Psoas muscle (tissue), 8 donors: ENCODE measurements at places on chromosomes 16 and 17.

GRCh38 chr16:89280546-89281188 is 63.2 kb downstream of the ZNF778 start:
- DNase-seq: no peak

- no peak for DNase-seq
Observed at GRCh38 chr16:70604407-70605282, 41.7 kb upstream of the IL34 start.

DNA sequence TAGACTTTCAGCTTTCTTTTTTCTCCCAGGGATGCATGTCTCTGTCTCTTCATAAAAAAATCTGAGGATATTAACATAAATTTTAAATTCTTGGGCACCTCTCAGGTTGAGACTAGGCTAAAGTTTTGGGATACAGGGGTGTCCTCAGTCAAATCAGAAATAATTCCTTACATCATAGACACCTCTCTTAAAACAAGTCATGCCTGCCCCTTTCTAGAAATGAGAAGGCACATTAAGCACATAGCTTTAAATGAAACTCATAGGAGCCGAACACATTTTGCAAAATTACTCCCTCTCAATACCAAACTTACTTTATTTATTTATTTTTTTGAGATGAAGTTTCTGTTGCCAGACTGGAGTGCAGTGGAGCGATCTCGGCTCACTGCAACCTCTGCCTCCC is 67.3 kb upstream of the BCAR1 start:
- no peak for DNase-seq

DNA sequence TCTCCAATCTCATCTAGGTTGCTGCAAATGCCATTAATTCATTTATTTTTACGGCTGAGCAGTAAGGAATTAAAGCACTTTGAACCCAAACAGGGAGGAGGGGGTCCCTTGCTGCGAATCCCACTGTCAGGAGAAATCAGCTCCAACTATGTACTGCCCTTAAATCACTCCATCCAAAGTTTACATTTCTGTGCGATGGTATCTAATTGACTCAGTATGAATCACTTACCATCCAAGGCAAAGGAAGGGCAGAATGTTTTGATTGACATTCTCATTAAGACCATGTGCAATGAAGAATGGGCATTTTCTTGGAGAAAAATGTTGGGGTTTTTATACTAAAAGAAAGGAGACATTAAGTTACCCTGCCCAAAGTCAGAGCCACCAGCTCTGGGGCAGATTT is 47.7 kb upstream of the XYLT1 start:
- DNase-seq: no peak

GRCh38 chr16:2178321-2179106 is 17.9 kb downstream of the CASKIN1 start:
- no peak for DNase-seq

GRCh38 chr17:14372461-14372860 is 71.6 kb downstream of the HS3ST3B1 start:
- DNase-seq: no peak

DNA sequence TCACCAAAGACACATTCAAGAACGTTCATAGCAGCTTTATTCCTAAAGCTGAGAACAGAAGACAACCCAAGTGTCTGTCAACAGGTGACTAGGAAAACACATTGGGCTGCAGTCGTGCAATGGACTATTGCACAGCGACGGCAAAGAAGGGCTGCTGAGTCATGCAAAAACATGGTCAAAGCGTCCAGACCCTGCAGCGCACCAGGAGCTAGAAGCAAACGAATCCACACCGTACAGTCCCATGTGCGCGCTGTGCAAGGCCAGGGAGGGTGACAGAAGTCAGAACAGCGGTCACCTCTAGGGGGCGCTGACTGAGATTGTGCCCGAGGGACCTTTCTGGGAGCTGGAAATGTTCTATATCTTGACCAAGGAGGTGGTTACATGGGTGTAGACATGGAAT is 266.4 kb downstream of the MAF start:
- no peak for DNase-seq

DNA sequence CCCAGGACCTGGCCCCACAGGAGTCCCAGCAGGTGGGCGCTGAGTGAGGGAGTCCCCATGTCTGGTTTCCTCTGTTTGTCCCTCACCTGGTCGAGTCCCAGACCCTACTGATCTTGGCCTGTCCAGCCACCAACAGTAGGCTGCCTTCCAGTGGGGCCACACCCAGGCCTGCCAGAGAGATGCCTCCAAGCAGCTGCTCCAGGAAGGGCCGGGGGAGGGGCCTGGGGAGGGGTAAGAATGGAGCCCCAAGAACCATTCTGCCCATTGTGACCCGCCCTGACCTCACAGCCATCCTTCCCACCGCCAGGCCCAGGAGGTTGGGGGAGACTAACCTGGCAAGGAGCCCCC is 736 bp downstream of the SPATA20 start:
- DNase-seq: no peak

GRCh38 chr16:76639685-76640289 is 362.6 kb downstream of the CNTNAP4 start:
- DNase-seq: no peak

DNA sequence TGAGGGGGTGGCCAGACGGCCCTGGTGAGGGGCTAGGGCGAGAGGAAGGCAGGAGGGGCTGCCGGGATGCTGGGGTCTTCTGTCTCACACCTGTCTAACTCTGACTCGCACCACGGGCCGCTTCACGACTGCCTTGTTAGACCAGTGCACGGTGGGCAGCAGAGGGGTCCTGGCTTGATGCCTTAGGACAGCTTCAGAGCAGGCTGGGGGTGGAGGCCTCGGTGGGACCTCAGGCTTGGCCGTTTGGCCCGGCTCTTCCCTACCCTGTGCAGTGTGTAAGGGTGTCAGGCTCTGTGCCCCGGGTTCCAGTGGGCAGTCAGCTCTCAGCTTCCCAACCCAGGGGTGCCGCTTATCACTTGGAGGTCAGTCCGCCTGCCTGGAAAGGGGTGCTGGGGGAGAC is 100.7 kb downstream of the OR1D5 start:
- DNase-seq: no peak

DNA sequence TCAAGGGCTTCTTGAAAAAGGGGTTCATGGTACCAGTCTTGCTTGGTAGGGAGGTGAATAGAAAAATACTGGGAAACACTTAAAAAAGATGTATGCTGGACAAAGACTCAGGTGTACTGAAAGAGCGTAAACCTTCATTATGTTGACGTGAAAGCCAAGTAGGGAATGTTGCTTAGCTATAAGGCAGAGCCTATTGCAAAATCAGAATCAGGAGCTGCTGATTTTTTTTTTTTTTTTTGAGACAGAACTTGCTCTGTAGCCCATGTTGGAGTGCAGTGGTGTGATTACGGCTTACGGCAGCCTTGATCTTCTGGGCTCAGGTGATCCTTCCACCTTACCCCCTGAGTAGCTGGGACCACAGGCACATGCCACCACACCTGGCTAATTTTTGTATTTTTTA is 3.9 kb downstream of the TMEM94 start:
- no peak for DNase-seq

DNA sequence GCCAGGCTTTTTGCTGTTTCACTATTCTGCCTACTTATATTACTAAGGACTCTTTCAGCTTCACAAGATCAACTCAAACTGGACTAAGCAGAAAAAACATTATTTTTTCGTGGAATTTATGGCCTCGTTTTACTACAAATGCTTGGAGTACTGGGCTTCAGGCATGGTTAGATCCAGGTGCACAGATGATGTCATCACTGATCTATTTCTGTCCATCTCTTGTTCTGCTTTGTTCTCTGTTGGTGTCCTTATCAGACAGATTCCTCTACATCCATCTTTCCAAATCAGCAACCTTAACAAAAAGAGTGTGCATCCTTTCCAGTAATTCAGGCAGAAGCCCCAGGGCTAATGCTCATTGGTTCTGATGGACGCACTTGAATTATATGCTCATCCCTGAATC is 109.9 kb upstream of the DNAH9 start:
- no peak for DNase-seq

GRCh38 chr17:1001640-1002411 is 4.9 kb downstream of the TIMM22 start:
- DNase-seq: peak; percentile 64

GRCh38 chr16:12159028-12159427 is 182.5 kb downstream of the SNX29 start:
- DNase-seq: no peak

- peak; percentile 86 for DNase-seq
Observed at GRCh38 chr16:23072084-23072599, 77.1 kb downstream of the USP31 start.

- DNase-seq: peak; percentile 91
Observed at GRCh38 chr16:3690470-3690928, 26.8 kb downstream of the TRAP1 start.

DNA sequence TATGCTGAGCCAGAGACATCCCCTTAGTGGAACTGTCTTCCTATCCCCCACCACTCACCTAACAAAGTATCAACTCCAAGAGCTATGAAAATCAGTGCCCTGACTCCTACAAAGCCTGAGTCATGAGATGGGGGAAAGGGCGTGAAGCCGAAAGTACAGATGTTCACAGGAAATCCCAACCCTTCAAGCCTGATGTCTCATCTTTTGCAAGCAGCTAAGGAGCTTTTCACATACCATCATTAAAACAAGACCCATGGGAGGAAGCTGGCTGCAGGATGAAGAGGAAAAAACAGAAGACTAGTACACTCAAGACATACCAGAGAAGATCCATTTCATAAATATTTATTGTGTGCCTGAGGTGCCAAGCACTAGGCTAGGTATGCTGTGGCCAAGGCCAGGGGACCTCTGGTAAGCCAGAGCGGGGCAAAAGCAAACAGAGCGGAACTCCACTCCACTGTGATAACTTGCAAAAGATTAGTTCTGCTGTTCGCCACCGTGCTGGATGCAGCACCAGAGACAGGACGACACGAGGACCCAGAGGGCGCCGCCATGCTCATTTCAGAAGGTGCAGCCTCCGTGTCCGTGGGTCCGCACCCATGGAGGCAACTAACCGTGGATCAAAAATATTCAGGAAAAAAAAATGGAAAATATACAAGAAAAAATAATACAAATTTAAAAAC is 4.5 kb upstream of the MNT start:
- DNase-seq: no peak

GRCh38 chr16:74447578-74447977 is 26.3 kb upstream of the CLEC18B start:
- DNase-seq: no peak

- peak; percentile 76 for DNase-seq
Observed at GRCh38 chr17:74957935-74958740, 14.4 kb downstream of the HID1 start.

- no peak for DNase-seq
Observed at GRCh38 chr16:66844009-66844341, 239 bp upstream of the CA7 start.

GRCh38 chr17:80956321-80957190 is 35.1 kb upstream of the CHMP6 start:
- peak; percentile 49 for DNase-seq

GRCh38 chr16:4564661-4565267 is 8.6 kb downstream of the C16orf96 start:
- no peak for DNase-seq

- DNase-seq: no peak
Observed at GRCh38 chr16:53958341-53958880, 254.5 kb downstream of the FTO start.

GRCh38 chr16:49457196-49457595 is 83.6 kb downstream of the C16orf78 start:
- no peak for DNase-seq

- DNase-seq: no peak
Observed at GRCh38 chr17:28648698-28649097, 3.7 kb upstream of the BLTP2 start.

DNA sequence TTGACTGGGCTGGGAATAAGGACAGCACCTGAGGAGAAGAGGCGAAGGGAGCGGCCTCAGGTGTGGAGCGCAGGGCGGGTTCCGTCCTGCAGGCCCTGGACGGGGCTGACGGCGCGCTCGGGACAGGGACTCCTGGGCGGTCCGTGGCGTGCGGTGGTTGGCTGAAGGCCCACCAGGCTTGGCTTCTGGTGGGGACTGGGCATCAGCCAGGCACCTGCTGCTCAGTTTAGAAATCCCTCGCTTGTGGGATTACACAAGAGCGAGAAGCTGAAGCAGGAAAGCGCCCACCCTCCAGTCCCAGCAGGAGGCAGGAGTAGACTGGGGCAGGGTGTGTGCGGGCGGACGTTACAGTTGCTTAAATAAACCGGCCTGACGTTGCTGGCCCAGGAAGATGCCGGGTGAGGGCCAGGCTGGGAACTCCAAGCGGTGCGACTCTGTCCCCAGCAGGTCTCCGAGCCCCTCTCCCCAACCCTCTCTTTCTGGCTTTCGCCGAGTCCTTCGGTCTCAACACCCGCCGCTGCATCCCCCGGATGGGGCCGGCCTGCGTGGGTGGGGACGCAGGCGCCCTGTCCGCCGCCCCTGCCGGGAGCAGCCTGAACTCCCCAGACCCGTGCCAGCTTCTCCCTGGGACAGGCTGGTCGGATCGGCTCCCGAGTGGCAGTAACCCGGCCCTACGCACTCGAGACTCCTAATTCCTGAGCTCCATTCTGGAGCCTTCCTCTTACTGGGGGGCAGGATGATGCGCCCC is 639 bp downstream of the MIF4GD start:
- DNase-seq: peak; percentile 93

- no peak for DNase-seq
Observed at GRCh38 chr16:80620736-80621605, 80.2 kb downstream of the DYNLRB2 start.

- DNase-seq: peak; percentile 91
Observed at GRCh38 chr17:38454532-38454931, 26.3 kb downstream of the ARHGAP23 start.

- DNase-seq: no peak
Observed at GRCh38 chr16:16148755-16149154, 74.5 kb downstream of the ABCC6 start.

DNA sequence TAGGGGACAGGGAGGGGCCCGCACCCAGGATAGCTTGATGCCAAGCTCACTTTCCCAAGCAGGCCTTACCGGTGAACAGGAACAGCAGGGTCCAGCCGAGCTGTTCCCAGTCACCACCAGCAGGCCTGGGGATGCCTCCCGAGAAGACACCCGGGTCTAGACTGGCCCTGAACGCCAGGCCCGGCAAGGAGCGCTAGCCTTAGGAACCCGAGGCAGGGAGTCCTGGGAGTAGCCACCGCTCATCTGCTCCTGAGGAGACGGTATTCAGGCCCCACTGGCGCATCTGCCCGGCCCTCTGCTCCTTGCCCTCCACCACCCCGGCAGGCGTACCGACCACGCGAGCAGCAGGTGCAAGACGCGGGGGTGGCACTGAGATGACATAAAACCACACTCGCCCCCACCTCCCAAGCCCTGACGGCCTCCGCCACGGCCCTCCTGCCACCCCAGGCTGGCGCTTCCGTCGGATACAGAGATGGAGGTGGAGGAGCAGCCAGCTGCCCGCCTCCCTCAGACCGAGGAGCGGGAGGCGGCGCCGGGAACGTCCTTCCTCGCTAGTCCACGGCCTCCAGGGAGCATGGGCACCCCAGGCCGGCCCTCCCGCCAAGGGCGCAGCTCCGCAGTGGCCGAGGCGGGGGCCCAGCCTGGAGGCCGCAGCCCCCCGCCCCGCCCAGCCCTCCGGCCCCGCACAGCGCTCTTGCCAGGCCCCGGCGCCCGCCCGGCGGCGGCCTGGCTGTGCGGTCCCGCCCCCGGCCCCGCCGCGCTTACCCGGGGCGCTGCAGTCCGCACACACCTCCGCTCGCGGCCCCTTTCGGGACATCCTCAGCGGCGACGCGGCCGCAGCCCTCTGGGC is 661 bp downstream of the GIT1 start:
- peak; percentile 37 for DNase-seq

GRCh38 chr16:77840093-77840492 is 51.7 kb downstream of the VAT1L start:
- no peak for DNase-seq

GRCh38 chr17:78396441-78397337 is 18.2 kb downstream of the PGS1 start:
- peak; percentile 64 for DNase-seq
